HS-27A (cell line): ENCODE measurements at places on chromosomes 1 and 21.
A peak's percentile ranks its signal among the peaks of the same experiment; 100 is the strongest.

DNA sequence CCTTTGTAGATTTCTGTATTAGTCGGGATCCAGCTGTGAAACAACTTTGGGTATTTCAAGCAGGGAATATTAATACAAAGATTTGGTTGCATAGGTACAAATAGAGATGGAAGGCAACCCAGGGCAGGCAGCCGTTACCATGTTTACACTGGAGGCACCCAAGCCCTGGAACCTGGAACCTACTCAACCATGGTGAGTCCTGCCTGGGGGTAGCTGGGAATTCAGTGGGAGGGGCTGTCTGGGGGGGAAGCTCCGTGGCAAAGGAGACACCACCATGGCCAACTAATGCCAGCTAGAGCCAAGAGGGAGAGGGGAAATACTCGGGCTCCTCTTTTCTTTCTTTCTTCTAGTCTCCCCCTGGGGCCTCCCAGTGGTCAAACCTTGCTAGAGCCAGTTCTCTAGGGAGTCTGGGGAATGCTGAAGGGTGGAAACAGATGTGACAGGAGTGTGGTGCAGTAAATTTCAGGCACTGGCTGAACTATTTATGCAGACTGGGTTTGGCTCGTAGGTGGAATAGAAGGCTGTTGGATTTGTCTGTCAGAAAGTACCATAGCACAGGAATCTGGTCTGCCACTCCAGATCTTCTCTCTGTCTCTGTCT is 91.9 kb upstream of the CACNA1E start:
- no peak for DNase-seq

- DNase-seq = peak; percentile 9
These were observed 78.2 kb upstream of the FGGY start for GRCh38 chr1:59218521-59219236.

DNA sequence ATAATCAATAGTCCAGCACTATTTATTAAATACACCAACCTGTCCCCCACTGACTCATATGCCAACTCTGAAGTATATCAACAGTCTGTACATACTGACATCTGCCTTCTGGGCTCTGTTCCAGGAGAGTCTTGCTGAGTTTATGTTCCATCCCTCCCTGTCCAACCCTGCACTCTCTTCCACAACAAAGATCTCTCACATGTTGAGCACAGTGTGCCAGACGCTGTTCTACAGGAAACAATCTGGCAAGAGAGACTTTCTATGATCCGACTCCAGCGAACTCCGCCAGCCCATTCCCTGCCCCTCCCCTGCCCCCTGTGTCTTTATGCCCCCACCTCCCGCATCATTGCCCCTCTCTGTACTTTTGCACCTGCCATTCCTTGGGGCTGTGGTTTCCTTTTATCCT is 3.4 kb downstream of the LACTBL1 start:
- no peak for DNase-seq

DNA sequence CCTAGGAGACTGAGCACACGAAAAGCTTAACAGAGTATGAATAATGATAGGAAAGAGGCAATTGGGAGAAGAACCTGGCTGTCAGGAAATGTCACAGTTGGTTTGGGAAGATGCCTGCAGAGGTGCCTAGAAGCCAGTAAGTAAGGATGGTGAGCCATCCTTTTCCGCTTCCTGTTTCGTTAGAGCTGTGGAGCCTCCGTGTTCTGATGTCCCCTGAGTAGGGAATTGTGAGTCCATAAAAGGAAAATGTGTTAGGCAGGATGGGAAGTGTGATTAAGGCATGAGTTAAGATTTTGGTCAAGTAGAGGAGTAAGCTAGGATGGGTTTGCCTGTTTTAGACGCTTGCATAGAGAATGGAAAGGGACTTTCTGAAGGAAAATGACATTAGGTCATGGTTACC is 9.0 kb downstream of the CLIC4 start:
- DNase-seq = no peak

GRCh38 chr1:99627615-99628014 is 18.3 kb upstream of the PALMD start:
- DNase-seq = no peak

- DNase-seq = peak; percentile 47
These were observed 197.6 kb upstream of the FOXD3 start for GRCh38 chr1:63124666-63125191.

DNA sequence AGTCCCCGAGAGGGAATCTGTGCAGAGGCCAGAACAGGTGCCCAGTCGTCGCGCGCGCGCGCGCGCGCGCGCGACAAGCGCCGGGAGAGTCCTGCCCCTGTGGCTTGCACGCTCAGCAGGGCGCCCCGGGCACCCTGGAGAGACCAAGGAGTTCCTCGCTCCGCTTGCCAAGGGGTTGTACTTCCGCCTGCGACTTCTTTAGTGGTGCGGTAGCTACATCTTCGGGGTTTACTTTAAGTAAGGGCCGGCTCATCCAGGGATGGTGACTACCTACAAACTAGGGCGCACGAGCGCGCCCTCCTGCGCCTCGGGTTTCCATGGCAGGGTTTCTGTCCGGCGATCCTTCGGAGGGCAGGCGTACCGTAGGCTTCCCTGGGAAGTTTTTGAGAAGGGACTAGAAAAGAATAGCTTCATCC is 1.4 kb downstream of the LHX4 start:
- no peak for DNase-seq

- DNase-seq = no peak
These were observed 368.0 kb downstream of the SETD4 start for GRCh38 chr21:35692311-35692710.

GRCh38 chr1:207172885-207173284 is 68.9 kb downstream of the C4BPA start:
- no peak for DNase-seq

- DNase-seq = no peak
These were observed 3.2 kb upstream of the FAAP20 start for GRCh38 chr1:2197707-2198165.

GRCh38 chr1:212108981-212109380 is 73.4 kb downstream of the DTL start:
- no peak for DNase-seq

DNA sequence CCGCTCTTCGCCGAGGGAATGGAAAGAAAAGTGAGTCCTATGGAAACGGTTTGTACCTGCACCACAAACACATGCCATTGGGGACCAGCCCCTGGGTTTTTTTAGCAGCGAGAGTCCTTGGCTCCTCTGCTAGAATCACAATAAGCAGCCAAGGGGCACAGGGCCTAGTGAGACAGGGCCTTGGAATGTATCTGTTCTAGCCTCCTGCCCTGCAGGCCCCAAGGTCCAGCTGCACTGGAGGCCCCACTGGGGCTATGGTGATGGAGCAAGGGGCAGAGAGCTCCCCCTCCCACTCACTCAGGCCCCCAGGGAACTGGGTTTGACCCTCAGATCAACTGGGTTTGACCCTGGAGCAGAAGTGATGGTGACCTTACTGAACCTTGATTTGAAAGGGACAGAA is 14.4 kb downstream of the SHISA4 start:
- no peak for DNase-seq

DNA sequence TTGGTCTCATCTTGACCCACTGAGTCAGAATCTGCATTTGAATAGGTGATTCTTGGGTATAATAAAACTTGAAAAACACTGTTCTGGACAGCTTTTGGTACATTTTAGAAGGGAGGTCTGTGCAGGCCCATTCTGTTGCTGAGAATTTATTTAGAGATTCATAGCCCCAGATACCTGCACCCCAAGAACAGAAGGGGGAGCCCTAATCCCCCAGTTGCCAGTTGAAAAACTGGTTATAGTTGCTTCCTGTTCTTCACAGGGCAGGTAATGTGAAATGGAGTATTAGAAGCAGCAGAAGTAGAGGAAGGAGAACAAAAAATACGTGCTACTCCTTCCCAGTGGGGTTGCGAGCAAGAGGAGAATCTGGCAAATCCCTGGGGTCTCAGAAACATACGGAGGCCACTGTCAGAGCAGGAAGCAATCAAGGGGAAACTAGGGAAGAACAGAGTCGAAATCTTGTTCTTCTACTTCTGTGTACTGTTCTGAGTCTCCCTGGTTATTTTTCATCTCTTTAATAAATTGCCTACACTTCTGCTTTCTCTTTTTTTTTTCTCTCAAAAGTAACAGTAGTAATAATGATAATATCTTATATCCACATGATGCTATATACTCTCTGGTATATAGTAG is 4.6 kb upstream of the CLCA2 start:
- DNase-seq = no peak

DNA sequence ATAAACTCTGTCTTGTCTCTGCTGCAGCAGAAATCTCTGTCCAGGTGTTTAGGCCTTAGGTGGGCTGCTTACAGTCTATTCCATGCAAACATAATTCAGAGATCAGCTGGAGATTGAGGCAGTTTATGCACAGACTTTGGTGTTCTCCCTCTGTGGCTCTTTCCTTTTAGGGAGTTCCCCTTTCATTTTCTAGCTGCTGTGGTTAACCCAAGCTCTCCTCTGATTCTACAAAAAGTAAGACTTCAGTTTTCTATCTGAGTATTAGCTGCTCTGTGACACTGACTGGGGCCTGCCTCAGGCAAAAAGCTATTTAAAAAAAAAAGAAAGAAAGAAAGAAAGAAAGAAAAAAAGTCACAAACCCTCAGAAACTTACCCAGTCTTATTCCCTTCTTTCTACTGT is 211.1 kb downstream of the CAMTA1 start:
- DNase-seq = no peak

DNA sequence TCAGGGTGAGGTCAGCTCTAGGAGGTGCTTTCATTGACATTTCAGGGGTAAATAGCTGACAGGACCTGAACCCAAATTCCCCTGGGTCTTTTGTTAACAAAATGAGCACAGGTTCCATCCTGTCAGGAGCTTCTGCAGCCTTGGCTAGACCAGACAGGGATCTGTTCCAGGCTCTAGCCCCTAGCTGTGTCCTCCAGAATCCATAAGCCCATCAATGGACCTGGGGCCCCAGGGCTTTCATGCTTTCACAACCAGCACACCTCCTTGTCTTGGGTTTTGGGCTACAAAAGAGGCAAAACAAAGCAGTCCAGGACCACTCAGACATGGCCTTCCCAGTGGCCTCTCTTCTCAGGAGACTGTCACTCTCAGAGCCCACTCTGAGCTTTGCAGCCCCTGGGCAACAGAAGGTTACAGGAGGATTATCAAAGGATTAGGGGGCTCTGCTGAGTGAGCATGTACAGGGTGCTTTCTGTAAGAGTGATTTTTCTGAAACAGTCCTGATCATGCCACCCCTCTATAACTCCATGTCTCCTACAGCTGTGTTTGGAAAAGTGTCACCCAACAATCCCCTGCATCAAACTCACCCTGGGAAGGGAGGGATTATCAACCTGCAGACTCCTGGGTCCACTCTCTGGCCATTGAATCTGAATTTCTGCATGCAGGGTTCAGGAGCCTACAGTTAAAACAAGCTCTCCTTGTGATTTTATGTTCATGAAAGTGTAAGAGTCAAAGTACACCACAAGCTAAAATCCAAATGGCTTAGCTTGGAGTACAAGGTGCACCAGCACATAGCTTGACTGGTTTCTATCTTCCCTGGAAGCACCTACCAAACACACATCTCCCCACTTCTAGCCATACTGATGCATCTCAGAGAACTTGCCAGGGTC is 67.7 kb upstream of the GCLM start:
- DNase-seq = no peak

- no peak for DNase-seq
These were observed 383.8 kb upstream of the VAMP3 start for GRCh38 chr1:7387053-7387927.

GRCh38 chr1:31122741-31123140 is 57.2 kb upstream of the PUM1 start:
- no peak for DNase-seq

- no peak for DNase-seq
These were observed 10.3 kb upstream of the PKNOX1 start for GRCh38 chr21:42964086-42964485.

DNA sequence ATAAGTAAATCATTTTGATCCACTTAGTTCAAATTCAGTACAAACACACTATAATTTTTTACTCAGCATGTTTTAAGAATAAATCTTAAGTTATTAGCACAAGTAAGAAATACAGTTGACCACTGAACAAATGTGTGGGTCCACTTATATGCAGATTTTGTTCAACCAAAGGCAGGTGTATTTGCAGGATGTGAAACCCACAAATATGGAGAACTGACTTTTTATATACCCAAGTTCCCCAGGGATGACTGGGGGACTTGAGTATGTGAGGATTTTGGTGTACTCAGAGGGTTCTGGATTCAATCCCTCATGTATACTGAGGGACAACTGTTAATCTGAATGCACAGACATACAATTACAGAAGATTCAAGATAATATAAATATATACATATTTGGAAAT is 25.7 kb upstream of the ERICH3 start:
- DNase-seq = no peak

DNA sequence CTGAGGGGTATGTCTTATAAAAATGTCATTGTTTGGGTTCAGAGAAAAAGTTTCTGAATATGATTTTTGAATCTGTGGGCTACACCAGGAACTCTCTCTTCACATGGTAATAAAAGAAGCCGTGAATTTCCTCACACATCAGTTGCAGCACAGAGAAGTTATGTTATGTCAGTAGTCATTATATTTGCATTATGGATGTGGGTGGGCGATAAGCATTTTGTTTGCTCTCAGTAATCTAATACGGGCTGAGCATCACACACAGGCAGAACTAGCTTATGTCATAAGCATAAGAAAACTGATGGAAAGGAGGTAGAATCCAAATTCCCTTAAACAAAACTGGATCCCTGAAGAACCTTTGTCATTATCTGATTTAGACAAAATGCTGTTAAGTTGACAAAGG is 70.8 kb downstream of the PRDM2 start:
- DNase-seq = no peak

- DNase-seq = no peak
These were observed 18.8 kb downstream of the SLC26A9 start for GRCh38 chr1:205924460-205924790.

- DNase-seq = no peak
These were observed 108.9 kb downstream of the IFI44 start for GRCh38 chr1:78758506-78758905.

DNA sequence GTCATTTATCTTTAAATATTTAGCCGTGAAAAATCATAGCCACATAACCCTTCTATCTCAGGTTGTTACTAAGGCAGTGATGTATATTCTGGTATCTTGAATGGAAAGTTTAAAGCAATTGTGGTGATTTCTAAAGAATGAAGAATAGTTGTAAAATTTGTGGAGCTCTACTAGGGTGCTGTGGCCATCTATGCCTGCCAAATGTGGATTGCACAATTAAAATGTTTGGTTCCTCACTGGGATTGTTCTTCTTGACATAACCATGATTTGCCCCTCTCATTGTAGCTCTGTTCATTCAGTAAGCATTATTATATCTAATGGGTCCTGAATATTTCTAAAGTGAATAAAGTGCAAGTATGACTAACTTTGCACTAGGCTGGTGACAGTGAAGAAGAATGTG is 50.1 kb downstream of the AK4 start:
- no peak for DNase-seq

DNA sequence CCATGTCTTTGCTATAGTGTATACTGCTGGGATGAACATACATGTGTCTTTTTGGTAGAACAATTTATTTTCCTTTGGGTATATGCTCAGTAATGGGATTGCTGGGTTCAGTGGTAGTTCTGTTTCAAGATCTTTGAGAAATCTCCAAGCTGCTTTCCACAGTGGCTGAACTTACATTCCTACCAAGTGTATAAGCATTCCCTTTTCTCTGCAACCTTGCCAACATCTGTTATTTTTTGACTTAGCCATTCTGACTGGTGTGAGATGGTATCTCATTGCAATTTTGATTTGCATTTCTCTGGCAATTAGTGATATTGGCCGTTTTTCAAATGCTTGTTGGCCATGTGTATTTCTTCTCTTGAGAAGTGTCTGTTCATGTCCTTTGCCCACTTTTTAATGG is 37.5 kb upstream of the ANGPTL1 start:
- no peak for DNase-seq
